ENCODE measurements at places on chromosomes 4 and X. TPM values are rescaled to one million over a fixed set of nuclear protein-coding genes. Genes with fewer than 3 reads are reported as not detected.

DNA sequence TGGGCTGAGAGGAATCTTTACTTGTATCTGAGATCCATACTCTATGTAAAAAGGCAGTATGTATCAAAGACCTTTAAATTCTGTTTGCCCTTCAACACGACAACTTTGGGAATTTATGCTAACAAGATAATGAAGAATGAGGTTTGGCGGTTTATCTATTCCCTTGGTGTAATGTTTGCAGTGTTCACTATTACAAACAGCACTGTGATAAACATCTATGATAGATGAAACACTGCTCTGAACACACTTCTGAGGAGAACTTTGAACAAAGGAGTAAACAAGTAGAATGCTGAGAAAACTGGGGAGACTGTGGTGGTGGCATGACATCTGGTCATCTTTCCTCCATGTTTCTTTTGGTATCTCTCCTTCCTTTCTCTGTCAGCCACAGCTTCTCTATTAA lies 126.9 kb downstream of the PDE5A start:
- H3K36me3 ChIP-seq = peaks cover 37% of the 10 kb centered on the region
- H3K27me3 ChIP-seq = no peaks in the 10 kb centered on the region
- DNase-seq = no peak
- no peak overlapping the region for H3K27ac ChIP-seq
- H3K4me1 ChIP-seq = peaks cover 12% of the 10 kb centered on the region

RNF128 gene
- total RNA-seq = not detected

- H3K4me1 ChIP-seq = no peaks in the 10 kb centered on the region
- no peak for DNase-seq
- no peak overlapping the region for H3K4me3 ChIP-seq
- no peak overlapping the region for H3K27ac ChIP-seq
These were observed 87.3 kb downstream of the STPG2 start for GRCh38 chr4:98055800-98056501.

S100G gene
- not detected for total RNA-seq

GRCh38 chr4:13543032-13543838 lies 1.1 kb downstream of the NKX3-2 start:
- H3K27me3 ChIP-seq = peaks cover 57% of the 10 kb centered on the region
- no peak for DNase-seq
- peaks cover 30% of the 10 kb centered on the region for H3K4me1 ChIP-seq
- peak overlapping the region; percentile 76 for H3K4me3 ChIP-seq

- no peak for DNase-seq
- H3K4me3 ChIP-seq = no peak overlapping the region
- H3K36me3 ChIP-seq = no peaks in the 10 kb centered on the region
- no peak overlapping the region for H3K27ac ChIP-seq
- H3K4me1 ChIP-seq = no peaks in the 10 kb centered on the region
These were observed 443.7 kb upstream of the RASGEF1B start for GRCh38 chr4:81915430-81915829.

GRCh38 chr4:164203476-164203875 lies 550.5 kb upstream of the SMIM31 start:
- H3K4me1 ChIP-seq = peaks cover 41% of the 10 kb centered on the region
- peak overlapping the region; percentile 93 for H3K27ac ChIP-seq
- no peaks in the 10 kb centered on the region for H3K36me3 ChIP-seq
- H3K27me3 ChIP-seq = no peaks in the 10 kb centered on the region

SYNPO2 gene
- total RNA-seq = 4.1 TPM

REELD1 gene
- not detected for total RNA-seq

GRCh38 chrX:107669261-107669660 lies 41.0 kb downstream of the PRPS1 start:
- no peaks in the 10 kb centered on the region for H3K27me3 ChIP-seq
- H3K4me3 ChIP-seq = no peak overlapping the region
- DNase-seq = no peak
- no peaks in the 10 kb centered on the region for H3K36me3 ChIP-seq
- H3K4me1 ChIP-seq = peaks cover 19% of the 10 kb centered on the region

SRPX2 gene
- 42.8 TPM for total RNA-seq

DNA sequence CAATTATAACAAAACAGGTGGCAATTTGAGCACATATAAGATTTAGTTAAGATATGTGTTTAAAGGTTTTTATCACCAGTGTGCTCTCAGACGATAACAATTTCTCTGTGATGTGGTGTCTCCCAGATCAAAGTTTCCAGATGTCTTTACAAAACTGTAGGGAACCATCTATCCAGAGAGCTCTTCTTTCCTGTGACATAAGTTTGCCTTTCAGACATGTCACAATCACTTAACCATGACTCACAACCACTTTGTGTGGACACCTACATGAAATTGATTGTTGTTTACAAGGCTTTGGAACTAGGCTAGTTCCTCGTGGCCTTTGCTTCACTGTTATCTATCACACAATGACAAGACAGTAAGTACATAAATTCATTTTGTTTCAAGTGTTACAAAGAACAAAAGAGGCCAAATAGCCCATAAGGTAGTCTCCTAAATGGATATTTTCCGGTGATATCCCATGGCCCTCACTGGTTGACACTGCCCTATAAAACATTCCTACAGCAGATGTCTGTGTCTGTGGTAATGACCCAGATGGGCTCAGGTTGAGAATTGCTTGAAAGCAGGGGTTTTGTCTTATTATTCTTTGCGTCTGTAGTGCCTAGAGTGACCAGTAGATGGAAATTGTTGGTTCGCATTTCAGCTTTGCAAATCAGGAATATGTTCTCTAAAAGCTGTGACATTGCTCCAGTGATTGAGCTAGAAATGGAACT lies 297.8 kb upstream of the FAM241A start:
- no peaks in the 10 kb centered on the region for H3K36me3 ChIP-seq
- no peak overlapping the region for H3K4me3 ChIP-seq
- H3K27ac ChIP-seq = no peak overlapping the region

DNA sequence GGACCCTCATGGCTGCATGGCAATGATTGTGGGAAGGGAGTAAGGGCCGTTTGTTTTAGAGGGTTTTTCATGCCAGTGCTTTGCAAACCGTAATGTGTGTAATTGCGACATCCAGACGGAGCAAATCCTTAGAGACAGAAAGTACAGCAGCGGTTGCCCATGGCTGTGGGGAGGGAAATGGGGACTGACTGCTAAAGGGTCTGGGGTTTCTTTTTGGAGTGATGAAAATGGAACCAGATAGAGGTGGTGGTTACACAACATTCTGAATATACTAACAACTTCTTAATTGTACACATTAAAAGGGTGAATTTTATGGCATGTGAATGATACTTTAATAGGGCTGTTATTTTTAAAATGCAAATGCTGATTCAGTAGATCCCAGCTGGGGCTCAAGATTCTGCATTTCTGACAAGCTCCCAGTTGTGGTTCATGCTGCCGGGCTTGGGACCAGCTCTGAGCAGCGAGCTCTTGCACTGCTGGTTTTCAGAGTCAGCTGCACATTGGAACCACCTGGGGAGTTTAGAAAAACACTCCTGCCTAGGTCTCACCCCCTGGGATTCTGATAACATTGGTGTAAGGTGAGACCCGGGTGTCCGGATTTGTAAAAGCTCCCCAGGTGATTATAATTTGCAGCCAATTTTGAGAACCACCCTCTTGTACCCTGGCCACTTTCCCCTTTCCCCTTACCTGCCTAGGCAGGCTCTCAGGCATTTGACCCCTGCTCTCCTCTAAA lies 47.7 kb downstream of the PRPS1 start:
- H3K36me3 ChIP-seq = no peaks in the 10 kb centered on the region
- H3K27me3 ChIP-seq = no peaks in the 10 kb centered on the region
- peak overlapping the region; percentile 98 for H3K27ac ChIP-seq
- peaks cover 61% of the 10 kb centered on the region for H3K4me1 ChIP-seq
- no peak for DNase-seq

GRCh38 chr4:8002525-8003309 lies 63.1 kb upstream of the AFAP1 start:
- peaks cover 2% of the 10 kb centered on the region for H3K4me1 ChIP-seq
- H3K4me3 ChIP-seq = no peak overlapping the region
- peaks cover 47% of the 10 kb centered on the region for H3K27me3 ChIP-seq
- no peak for DNase-seq
- no peaks in the 10 kb centered on the region for H3K36me3 ChIP-seq
